ENCODE measurements at places on chromosomes 11 and 22.

DNA sequence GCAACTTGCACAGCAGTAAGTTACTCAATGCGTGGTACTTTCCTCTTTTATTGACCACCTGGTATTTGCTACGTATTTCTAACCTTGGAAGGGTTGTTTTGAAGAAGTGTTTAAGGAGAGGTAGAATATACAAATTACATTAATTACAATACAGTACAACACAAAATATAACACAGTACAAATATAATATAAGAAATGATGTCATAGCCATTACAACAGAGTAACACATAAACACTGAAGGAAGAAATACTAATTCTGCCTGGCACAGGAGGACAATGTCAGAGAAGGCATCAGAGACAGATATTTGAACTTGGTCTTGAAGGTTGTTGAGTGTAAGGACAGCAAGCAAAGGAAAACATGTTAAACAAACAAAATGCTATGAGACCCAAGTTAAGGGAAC, 25.6 kb downstream of the PAK1 start:
- no peak for DNase-seq

GRCh38 chr11:129278586-129279319, 86.6 kb upstream of the ARHGAP32 start:
- no peak for DNase-seq

- no peak for DNase-seq
These were observed 4.0 kb downstream of the SYT12 start for GRCh38 chr11:67026941-67027340.

DNA sequence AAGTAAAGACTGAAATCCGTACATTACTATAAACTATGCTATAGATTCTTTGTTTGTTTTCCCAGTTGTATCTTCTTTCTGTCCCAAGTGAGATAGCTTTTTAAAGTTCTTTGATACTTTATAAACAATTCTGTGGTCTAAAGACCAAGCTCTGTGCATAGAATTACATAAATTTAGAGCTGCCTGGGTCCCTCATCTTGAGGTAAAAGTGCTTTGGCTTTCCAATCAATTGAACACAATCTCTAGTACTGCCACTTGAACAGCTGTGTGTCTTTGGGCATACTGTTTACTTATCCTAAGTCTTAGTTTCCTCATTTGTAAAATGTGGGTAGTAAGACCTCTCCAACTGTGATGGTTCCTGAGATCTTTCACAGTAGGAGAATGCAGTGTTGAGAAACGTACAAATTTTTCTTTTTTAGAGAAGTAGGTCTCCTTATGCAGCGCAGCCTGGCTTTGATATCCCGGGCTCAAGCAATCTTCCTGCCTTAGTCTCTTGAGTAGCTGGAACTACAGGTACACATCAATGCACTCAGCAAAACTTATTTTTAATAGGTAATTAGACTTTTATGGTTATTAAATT, 2.5 kb upstream of the EED start:
- no peak for DNase-seq

- no peak for DNase-seq
These were observed 385.1 kb downstream of the TBC1D22A start for GRCh38 chr22:47147572-47147971.

All from HS-5 (cell line).